ENCODE measurements at places on chromosomes 2 and 18. TPM values are rescaled to one million over a fixed set of nuclear protein-coding genes. Genes with fewer than 3 reads are reported as not detected.

DNA sequence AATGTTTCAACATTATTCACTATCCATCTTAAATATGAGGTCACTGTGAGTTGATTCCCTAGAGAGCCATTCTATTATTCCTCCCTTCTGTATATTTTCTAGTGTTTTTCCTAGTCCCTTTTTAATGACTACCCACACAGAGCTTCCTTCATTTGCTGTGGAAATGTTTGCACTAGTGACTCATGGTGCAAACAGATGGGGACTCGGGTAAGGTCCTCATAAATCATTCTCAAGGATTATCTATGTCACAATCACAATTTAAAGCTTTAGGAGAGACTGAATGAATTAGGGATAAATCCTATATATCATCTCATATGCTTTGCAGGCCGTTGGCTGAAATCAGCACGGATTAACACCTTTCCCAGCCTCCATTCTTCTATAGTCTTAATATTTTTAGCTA, 159.6 kb downstream of the DCC start:
- DNase-seq = no peak

The HOXD13 gene
- polyA plus RNA-seq = not detected

The IL18RAP gene
- not detected for polyA plus RNA-seq

DNA sequence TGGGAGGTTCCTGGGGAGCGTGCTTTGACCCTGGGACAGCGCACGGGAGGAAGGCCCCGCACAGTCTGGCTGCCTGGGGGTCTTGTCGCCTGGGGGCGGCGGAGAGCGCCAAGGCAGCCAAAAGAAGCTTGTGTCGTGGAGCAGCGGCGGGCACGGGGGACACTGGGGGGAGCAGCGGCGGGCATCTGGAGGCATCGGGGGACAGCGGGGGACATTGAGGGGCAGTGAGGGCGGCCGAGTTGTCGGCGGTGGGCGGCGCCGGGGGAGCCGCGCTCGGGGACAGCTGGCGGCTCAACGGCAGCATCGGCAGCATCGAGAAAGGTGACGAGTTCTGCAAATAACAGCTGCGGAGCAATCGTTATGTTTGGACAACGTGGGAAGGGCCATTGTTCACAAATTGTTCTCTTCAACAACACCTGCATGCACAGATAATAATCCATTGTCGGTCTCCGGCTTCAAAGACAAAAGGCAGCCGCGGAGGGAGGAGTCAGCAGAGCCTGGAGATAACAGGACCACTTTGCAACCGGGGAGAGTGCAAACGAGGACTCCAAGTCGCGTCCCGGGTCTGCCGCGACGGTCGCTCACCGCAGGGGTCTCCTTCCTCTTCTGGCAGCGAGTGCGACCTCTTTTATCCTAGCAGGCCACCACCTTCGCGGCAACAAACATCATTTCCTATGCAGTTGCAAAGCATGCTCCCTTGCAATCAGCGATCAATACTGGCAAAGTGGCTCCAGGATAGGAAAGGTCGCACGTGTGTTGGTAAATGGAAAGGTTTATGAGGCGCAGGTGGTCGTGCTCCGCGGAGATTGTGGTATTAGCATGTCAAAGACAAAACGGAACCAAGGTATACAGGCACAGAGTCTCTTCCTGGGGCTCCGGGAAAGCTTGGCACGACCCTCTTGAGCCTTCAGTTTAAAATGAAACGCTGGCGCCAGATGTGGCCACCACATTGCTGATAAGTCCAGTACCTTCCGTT, 132.3 kb upstream of the DLX2 start:
- no peak for DNase-seq

The EFHD1 gene
- not detected for polyA plus RNA-seq

GRCh38 chr2:177093371-177093770, 119.2 kb upstream of the HNRNPA3 start:
- no peak for DNase-seq

DNA sequence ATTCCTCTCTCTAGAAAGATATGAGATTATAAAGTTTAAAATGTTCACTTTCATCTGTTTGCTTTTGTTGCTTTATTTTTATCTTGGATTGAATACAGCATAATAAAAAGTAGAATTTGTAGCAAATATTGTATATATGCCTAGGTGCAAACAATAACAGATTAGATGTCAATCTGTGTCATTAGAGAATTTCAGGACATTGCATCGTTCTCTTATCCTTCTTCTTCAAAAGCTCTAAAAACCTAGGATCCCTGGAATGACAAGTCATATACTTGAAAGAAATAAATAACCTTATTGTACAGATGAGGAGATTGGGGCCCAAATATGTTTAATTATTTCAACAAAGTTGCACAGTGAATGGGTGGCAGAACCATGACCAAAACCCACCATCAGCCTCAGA, 102.8 kb upstream of the BZW1 start:
- DNase-seq = no peak

GRCh38 chr2:232321817-232322559, 56.6 kb upstream of the ALPP start:
- no peak for DNase-seq
